Chondrocyte (in vitro differentiated cells): ENCODE measurements at places on chromosomes 2 and 18. TPM values are rescaled to one million over a fixed set of nuclear protein-coding genes. Genes with fewer than 3 reads are reported as not detected.
A peak's percentile ranks its signal among the peaks of the same experiment; 100 is the strongest.

DNA sequence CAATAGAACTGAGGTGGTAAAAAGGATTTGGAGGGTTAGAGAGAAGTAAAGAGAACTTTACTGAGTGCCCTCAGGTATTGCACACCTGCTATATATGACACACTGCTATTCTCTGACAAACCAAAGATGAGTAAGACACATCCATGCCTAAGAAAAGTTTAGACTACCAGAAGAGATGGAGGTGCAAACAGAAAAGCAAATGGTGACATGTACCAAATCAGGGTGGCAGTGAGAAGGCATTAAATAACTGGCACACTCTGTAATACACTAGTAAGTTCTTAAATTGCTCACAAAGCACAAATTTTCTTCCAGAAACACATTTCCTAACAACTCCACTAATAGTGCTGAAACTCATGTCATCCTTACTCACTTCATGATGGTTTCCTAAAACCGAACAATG is 88.6 kb downstream of the KCTD18 start:
- no peaks in the 10 kb centered on the region for H3K27me3 ChIP-seq
- DNase-seq: no peak
- no peak overlapping the region for H3K4me3 ChIP-seq
- peak overlapping the region; percentile 52 for H3K27ac ChIP-seq

- no peak for DNase-seq
- no peaks in the 10 kb centered on the region for H3K27me3 ChIP-seq
- H3K4me3 ChIP-seq: no peak overlapping the region
- peaks cover 4% of the 10 kb centered on the region for H3K36me3 ChIP-seq
- H3K27ac ChIP-seq: no peak overlapping the region
These were observed 155.1 kb downstream of the DOCK10 start for GRCh38 chr2:224887141-224887540.

- DNase-seq: no peak
- H3K27ac ChIP-seq: no peak overlapping the region
- H3K4me1 ChIP-seq: no peaks in the 10 kb centered on the region
- H3K36me3 ChIP-seq: no peaks in the 10 kb centered on the region
- no peaks in the 10 kb centered on the region for H3K27me3 ChIP-seq
These were observed 197.4 kb downstream of the CAMKMT start for GRCh38 chr2:44559108-44559507.

DNA sequence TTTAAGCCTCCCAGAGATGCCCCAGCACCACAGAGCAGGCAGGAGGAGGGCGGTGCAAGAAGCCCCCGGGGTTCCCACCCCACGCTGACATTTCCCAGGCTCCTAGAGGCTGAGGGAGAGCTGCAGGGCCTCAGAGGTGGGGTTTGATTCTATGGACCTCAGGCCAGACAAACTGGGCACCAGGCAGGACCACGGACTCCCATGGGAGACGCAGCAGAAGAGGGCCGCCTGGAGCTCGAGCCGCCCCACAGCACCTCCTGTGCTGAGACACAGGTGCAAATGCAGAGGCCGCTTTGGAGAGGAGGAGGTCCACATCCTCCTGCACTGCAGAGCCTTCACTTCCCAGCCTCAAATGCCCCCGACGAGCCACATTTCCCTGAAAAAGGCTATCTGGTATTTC is 62.7 kb downstream of the PSMG2 start:
- no peaks in the 10 kb centered on the region for H3K27me3 ChIP-seq
- no peak for DNase-seq
- H3K4me1 ChIP-seq: no peaks in the 10 kb centered on the region
- H3K4me3 ChIP-seq: no peak overlapping the region

DNA sequence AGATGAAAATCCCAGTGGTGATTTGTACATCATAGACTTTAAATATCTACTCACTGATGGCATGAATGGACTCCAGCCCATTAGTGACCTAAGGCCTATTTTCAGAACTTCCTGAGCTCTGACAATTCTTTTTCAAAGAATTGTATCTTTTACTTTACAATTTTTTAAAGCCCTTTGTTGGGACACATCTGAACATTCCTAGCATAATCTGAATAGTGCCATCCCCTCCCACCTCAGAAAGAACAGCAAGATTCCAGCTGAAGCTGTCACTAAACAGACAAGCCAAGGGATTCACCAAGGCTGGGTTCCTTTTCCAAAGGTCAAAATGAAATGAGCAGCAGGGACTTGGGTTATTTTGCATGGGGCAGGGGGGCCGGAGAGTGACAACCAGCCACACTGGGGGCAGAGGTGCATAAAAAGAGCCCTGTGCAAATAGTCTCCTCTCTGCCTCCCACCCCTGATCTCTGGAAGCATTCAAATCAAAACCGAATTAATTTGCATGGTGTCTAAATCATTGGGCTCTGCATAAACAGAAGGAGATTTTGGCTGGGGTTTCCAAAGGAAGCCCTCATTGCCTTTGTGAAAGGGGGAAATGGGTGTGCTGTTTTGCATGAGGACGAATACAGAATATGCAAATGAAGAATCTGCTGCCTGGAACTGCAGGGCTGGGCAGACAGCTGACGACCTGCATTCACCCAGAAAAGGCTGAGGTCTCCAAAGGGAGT is 17.2 kb downstream of the EPHA4 start:
- no peak for DNase-seq
- no peaks in the 10 kb centered on the region for H3K27me3 ChIP-seq
- no peak overlapping the region for H3K4me3 ChIP-seq
- H3K27ac ChIP-seq: no peak overlapping the region

DNA sequence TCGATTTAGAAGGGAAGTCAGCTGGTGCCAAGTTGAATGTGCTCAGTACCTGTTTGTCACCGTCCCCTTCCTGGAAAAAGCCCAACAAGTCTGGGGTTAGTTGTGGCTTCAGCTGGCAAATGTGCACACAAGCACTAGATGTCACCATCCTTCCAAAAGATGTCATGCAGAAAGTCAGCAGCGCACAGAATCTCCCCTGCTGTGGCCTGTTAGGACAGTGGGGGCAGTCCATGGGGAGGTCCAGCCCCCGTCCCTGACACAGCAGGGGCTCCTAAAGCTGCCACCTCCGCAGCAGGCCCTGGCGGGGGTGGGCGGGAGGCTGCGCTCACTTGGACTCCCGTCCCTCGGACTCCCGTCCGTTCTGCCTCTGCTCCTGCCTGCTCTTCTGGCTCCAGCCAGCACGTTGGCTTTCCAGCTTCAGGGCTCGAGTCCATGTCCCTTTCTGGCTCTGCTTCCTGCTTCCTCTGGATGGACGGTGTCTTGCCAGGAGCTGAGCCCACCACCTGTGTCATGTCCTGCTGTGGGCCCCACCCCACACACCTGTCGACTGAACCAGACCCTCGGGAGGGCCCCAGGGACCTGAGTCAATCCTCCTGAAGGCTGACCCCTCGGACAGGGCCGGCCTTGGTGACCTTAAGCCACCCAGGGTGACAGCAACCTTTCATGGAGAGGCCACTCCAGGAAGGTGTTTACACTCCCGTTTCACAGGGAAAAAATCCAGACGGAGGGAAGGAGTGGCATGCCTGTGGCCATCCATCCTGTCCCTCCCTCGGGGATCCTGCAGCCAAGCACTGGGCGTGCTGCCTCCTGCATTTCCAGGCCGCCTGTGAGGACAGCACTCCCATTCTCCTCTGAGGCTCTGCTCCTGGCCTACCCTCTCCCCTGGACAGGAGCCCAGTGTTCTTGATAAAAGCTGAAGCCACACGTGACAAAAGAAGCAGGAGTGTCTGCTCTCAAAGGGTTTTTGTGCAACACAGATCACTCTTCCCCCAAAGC is 8.5 kb downstream of the RAB17 start:
- no peaks in the 10 kb centered on the region for H3K36me3 ChIP-seq
- H3K27me3 ChIP-seq: no peaks in the 10 kb centered on the region
- H3K4me1 ChIP-seq: peaks cover 13% of the 10 kb centered on the region
- no peak for DNase-seq
- peak overlapping the region; percentile 54 for H3K4me3 ChIP-seq

Gene RAMP1
- total RNA-seq: 176 to 329 TPM (median 178 TPM) in 3 replicates

Gene SPRED2
- 21.5 to 26.1 TPM (median 23.1 TPM) in 3 replicates for total RNA-seq

Gene CRYGC
- total RNA-seq: not detected in 3 replicates

Gene PLA2R1
- 46.5 to 86.6 TPM (median 47.7 TPM) in 3 replicates for total RNA-seq

Gene HOXD12
- not detected in 3 replicates for total RNA-seq
